Body of pancreas (tissue), 4 donors: ENCODE measurements at places on chromosomes 16 and 17. TPM values are rescaled to one million over a fixed set of nuclear protein-coding genes. Genes with fewer than 3 reads are reported as not detected.

The TP53TG3 gene
- not detected for total RNA-seq

- no peak for DNase-seq
Measured at GRCh38 chr17:56624309-56624708, 30.8 kb downstream of the NOG start.

GRCh38 chr17:64709481-64709880, 47.4 kb upstream of the SMURF2 start:
- DNase-seq, result no peak

- no peak for DNase-seq
Measured at GRCh38 chr17:12509801-12510200, 155.9 kb upstream of the MYOCD start.

The LRRC75A gene
- total RNA-seq, result 7.6 TPM

DNA sequence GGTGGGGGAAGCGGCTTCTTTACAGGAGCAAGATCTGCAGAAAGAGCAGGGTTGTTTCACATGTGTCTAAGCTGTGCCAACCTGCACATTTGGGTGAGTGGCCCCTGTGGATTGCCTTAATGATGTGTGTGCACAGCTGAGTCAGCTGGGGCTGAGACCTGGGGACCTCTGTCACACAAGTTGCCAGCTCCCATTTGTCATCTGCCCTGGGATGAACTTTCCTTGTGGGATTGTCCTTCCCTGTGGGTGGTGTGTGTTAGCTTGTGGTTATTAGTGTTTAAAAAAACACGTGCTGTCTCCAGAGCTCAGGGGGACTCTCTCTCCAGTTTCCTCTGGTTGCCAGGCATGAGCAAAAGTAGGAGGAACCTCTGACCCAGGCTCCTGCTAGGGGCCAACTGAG, 400.5 kb upstream of the CCL2 start:
- DNase-seq, result no peak

GRCh38 chr16:8814095-8814806, 16.6 kb downstream of the PMM2 start:
- no peak for DNase-seq

The MT1G gene
- 95.2 TPM for total RNA-seq

DNA sequence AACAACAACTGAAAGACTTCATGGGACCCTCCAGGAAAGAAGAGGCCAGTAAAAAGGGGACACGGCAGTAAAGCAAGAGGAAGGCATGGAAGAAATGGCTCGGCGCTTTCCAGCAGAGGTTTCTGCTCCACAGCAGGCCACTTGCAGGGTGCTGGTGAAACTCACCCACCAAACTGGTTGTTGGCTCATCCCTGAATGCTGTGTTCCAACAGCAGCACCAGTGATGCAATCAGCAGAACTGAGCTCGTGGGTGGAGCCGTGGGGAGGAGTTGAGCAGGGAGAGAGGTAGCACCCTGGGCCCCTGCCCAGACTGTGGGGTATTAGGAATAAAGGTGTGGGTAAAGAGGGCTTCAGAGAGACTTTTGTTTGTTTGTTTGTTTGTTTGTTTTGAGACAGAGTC, 62.8 kb upstream of the ADCY9 start:
- DNase-seq, result peak; percentile 16

DNA sequence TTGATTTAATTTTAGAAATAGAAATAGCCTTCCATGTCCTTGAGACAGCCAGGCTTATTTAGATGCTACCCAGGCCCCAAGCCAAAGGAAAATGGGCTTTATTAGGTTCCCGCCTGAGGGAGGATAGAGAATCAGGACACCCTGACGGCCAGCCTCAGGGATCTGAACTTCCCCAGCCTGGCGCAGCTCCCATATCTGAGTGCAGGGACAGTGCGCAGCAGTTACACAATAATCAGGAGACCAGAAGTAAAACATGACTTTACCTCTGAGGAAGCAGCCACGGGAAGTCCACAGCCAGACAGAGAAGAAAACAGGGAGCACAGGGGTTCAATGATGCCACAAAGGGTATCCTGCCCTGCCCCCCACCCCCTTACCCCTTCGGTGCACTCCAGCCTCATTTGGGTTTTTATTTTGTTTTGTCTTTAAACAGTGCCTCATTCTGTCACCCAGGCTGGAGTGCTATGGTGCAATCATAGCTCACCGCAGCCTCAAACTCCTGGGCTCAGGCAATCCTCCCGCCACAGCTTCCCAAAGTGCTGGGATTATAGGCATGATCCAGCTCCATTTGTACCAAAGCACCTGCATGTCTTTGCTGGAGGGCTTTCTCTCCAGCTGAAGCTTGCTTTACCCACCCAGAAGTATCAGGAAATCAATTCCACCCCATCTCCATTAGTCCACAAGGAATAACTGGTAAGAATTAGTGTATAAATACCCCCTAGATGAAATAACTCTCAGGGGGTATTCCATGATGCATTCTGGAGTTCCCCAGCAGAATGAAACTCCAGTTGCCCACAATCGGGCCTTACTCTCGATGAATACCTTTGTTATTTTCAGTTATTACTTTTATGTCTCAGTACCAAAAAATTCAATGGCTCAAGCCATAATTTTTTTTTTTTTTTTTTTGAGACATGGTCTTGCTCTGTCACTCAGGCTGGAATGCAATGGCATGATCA, 21.9 kb downstream of the ORC6 start:
- no peak for DNase-seq

DNA sequence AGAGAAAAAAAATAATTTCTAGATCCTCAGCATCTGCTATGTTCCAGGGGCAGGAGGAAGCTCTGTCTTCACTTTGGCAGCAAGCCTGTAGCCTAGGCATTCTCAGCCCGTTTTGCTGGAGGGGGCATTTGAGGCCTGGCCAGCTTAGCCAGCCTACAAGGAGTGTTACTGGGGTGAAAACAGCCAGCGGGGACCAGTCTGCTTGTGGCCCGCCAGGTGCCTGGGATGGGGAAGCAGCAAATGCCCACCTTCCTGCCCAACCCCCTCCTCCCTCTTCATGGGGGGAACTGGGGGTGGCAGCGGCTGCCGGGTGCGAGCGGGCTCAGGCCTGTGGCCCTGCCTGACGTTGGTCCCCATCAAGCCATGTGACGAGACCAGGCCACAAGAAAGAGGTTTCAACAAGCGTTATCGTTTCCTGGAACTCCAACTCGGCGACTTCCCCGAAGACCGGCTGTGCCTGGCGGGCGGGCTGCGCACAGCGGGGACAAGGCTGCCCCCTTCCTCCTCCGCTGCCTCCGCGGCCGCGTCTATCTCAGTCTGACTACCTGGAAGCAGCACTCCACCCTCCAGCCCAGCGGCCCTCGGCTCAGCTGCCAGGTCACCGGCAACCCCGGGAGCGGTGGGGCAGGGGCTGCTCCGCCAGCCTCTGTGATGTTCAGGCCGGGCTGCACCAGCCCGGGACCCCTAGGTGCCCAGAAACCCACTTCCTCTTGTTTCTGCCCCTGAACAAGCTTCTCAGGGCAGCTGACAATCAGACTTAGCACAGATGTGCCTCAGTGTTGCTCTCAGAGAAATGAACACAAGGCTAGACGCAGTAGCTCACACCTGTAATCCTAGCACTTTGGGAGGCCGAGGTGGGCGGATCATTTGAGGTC, 22.9 kb downstream of the SOCS1 start:
- DNase-seq, result no peak

The TBC1D3L gene
- total RNA-seq, result 13.7 TPM

- DNase-seq, result no peak
Measured at GRCh38 chr16:31438414-31438813, 4.2 kb downstream of the ZNF843 start.

The ADORA2B gene
- 1.3 TPM for total RNA-seq

DNA sequence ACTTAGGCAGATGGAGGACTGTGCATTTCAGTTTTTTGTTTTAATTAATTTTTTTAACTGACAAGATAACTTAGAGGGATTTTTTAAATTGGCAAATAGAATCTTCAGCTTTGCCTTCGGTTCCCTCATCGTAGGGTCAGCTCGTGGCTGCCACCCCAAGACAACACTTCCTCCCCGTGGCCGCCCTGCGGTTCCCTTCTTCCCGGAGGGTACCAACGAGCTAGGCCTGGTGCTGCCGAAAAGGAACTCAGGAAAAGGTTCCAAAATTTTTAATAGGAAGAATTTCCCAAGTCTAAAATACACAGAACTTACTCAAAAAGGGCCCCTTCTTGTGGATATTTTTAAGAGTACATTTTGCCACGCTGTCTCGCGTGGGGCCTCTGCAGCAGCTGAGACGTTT, 210.4 kb upstream of the CHMP6 start:
- no peak for DNase-seq

DNA sequence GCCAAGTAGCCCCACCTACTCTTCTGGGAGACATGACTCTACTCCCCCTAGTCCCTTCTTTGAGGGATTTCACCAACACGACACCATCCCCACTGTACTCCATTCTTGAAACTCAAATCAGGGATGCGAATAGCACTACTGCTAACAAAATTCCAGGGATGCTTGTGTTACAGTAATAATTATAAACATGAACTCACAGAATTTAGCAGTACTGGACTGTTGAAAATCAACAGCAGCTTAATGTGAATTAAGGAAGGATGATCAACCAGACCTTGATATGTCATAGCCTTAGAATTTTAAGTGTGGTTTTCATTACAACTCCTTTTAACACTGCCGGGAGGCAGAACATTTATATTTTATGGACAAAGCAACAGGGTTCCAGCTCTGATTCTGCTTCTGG, 37.9 kb downstream of the AMFR start:
- no peak for DNase-seq

GRCh38 chr16:18800293-18800692, 1.1 kb downstream of the ARL6IP1 start:
- DNase-seq, result no peak

DNA sequence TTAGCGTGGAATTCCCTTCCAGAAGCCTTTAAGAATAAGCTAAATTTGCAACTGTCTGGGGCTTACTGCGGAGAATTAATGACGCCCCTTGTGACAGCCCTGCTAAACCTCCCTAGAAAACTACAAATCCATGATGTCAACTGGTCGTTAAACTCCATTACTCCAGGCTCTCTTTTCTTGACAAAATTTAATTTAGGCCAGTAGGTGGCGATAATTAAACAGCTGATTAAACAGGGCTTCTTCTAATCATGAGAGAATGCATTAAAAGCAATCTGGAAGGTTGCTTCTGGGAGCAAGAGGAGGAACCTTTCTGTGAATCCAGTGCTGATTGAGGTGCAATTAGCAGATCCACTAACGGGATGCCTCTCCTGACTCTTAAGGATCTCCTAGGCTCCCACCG, 8.1 kb upstream of the NLRP1 start:
- DNase-seq, result no peak
